ENCODE measurements at places on chromosomes 2 and 18.

GRCh38 chr2:77228391-77228790, 293.8 kb downstream of the LRRTM4 start:
- DNase-seq, result no peak

DNA sequence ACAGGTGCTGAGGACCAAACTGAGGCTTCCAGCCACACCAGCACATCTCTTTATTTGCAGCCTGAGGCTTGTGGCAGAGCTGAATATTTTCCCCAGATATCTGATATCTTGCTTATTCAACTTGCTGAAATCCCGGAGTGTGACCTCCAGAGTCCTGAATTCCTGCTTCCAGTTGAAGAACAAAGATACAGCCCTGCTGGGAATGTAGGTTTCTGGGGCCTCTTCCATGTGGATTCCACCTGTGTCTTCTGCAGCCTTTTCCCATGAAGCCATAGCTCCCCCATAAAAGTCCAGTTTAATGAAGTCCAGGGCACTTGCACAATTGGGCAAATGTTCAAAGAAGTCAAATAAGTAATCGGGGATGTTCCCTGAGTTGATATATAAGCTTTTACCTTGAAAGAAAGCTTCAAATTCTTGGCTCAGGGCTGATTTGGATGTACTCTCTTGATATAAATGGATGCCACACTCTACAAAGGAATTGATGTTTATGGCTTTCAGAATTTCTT, 14.9 kb downstream of the NLRC4 start:
- no peak for DNase-seq

GRCh38 chr2:102834523-102835273, 72.9 kb downstream of the TMEM182 start:
- no peak for DNase-seq

DNA sequence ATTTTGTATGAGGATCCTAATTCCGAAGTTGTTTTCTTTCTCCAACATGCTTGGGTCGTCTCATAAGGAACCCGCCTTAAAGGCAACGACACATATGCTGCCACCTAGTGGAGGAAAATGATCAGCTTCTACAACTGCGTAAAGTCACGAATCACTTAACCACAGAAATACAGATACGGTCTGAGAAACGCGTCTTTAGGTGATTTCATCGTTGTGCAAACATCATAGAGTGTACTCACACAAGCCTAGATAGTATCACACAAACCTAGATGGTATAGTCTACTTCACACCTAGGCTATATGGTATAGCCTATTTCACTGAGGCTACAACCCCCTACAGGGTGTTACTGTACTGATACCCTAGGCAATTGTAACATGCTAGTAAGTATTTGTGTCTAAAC, 13.1 kb downstream of the GNLY start:
- DNase-seq, result peak; percentile 78

DNA sequence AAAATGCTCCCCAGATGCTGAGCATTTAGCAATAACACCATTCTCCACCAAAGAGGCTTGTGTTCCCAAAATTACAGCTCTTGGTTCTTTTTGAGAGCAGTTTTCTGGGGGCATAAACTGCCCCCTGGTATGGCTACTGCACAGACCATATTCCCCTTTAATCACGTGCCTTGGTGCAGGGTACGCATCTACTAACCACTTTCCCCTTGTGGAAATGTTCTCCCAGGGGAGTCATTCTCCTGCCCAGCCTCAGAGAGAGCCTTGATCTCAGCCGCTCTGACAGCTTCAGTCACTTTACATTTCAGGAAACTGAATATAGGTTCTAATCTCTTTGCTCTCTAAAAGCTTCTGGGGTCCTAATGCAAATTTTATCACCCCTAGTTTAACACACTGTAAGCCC, 44.7 kb upstream of the EML6 start:
- no peak for DNase-seq
